NCI-H226 (cell line): ENCODE measurements at places on chromosomes 7 and 10.

- DNase-seq = peak; percentile 90
Measured at GRCh38 chr10:84424731-84425167, 96.4 kb downstream of the CCSER2 start.

- peak; percentile 35 for DNase-seq
Measured at GRCh38 chr7:82745117-82745516, 301.5 kb upstream of the CACNA2D1 start.

DNA sequence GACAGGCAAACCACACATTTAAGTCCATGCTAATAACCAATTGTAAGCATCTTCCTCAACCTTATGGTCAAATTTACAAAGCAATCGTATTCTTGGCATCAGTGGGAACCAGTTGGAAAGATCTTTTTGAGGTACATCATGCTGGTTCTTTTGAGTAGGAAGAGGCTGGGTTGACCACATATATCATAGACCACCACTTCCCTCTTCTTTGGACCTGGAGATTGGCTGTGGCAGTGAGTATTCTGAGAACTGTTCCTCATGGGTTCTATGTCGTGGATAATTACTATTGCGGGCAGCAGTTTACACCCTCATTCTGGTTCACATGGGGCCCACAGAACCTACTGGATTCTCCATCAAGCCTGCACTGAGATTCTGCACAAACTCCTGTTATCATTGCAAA lies 35.5 kb upstream of the C1GALT1 start:
- DNase-seq = no peak

- DNase-seq = peak; percentile 100
Measured at GRCh38 chr7:28354601-28355402, 57.5 kb upstream of the CREB5 start.

GRCh38 chr7:23299770-23300300 lies 696 bp downstream of the MALSU1 start:
- no peak for DNase-seq

- no peak for DNase-seq
Measured at GRCh38 chr10:110203500-110204455, 3.6 kb upstream of the MXI1 start.

DNA sequence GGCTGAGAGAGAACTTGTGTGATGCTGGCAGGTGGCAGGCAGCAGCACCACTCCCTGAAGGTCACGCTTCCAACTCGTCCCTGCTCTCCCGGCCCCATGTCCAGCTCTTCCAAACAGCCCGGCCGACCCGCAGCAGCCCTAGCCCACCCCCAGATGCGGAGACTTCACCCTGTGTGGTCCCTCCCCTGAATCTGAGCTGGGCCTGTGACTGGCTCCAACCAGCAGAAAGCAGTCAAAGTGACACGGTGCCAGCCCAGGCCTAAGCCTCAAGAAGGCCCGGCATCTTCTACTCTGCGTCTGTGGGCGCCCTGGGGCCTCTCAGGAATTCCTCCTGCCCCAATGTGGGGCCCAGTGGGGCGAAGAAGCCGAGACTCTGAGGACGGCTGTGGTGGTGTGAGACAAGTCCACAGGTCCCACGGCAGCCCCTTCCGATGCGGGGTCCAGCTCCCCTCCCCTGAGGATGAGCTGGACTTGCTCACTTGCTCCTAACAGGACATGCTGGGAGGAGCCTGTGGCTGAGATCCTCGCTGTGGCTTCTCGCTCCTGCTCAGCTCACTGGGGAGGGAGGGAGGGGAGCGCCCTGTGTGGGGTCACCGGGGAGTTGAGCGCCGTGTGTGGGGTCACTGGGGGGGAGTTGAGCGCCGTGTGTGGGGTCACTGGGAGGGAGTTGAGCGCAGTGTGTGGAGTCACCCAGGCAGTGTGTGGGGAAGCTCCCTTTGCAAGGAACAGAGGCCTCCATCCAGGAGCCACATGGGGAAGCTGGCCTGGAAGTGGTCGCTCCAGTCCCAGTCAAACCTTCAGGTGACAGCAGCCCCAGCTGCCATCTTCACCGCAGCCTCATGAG lies 9.5 kb downstream of the STK32C start:
- no peak for DNase-seq
